ENCODE measurements at places on chromosomes 2 and 18.

GRCh38 chr18:3528231-3528630 lies 78.3 kb downstream of the TGIF1 start:
- DNase-seq: no peak

DNA sequence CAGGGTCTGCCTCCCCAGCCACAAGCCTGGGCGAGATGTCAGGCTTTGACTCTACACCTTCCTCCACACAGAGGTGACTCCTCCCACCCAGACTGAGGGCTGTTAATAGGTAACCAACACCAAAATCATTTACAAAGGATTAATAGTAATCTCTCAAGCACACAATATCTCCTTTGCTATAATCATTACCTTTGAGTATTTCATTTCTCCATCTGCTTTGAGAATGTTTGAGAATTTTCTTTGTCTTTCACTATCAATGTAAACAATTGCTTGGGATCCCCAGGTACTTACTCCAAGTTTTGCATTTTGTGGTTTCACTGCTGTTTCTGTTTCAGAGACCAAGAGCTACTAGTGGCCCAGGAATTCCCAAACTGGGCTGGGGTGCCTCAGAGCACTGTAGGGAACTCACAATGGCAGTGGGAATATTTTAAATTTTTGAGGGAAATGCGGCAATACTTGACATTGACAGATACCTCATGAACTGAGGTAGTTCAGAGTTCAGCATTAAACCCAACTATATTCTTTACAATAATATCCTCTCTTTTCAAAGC lies 166.4 kb upstream of the MGAT5 start:
- DNase-seq: peak; percentile 53

GRCh38 chr2:218093879-218094278 lies 24.8 kb downstream of the RUFY4 start:
- DNase-seq: peak; percentile 1

DNA sequence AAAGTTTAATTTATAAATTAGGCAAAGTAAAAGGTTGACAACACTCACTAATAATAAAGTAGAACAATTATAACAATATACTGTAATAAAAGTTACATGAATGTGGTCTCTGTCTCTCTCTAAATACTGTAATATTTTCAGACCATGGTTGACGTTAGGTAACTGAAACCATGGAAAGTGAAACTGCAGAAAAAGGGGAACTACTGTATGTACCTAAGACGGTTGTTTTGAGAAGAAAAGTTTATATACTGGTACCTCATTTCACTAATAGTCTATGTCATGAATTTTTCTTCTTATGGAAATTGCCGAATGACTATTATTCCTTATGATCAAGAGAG lies 166.7 kb upstream of the ZNF521 start:
- no peak for DNase-seq

DNA sequence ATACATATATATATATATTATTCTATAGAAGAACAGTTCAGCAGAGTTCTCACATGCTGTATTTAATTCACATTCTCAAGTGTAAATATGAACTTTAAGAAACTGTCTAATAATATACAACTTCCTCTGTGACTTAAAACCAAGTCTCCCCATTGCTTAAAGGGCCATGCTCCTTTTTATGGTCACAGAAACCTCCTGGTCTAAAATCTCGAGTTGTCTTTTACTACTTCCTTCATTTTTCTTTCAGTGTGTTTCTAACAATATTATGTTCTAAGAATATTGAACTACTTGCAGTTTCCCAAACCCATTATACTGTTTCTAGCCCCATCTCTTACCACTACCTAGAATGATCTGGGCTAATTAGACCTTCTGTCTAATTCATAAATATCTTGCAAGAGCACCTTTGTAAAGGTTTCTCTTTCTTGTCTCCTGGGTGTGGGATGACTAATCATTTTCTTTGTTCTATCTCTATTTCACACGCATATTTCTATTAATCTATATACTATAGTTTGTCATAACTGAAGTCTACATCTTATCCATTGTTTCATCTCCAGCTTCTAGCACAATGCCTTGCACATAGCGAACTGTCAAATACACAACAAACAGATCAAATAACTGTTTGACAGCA lies 48.8 kb downstream of the ERBB4 start:
- no peak for DNase-seq

DNA sequence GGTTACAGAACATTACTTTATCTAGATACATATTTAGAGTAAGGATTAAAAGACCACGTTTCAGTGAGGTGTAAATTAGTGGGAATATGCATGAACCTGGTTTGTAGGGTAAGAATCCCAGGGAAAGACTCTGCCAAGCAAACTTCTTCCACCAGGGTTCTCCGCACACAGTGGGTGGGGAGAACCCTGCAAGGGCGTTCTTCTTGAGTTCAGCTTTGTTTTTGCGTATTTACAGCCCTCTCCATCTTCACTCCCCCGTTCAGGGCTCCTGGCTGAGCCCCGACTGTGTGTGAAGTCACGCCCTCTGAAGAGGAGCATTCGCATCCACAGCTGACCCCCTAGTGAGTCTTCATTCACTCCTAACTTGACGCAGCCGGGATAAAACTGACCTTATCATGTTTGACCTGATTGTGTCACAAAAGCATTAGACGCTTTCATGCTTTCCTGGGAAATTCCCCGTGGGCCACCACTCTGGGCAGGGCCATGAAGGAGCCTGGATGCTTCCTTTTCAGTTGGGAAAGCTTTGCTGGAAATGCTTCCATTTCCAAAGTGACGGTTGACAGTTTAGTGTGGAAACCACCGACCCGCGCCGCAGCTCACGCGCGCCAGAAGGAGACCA lies 1.0 kb downstream of the ALKAL2 start:
- DNase-seq: no peak

GRCh38 chr2:8388781-8389180 lies 293.1 kb upstream of the ID2 start:
- no peak for DNase-seq

GRCh38 chr2:17637131-17637906 lies 96.8 kb downstream of the VSNL1 start:
- no peak for DNase-seq

GRCh38 chr2:212337486-212338343 lies 200.9 kb downstream of the ERBB4 start:
- DNase-seq: no peak

DNA sequence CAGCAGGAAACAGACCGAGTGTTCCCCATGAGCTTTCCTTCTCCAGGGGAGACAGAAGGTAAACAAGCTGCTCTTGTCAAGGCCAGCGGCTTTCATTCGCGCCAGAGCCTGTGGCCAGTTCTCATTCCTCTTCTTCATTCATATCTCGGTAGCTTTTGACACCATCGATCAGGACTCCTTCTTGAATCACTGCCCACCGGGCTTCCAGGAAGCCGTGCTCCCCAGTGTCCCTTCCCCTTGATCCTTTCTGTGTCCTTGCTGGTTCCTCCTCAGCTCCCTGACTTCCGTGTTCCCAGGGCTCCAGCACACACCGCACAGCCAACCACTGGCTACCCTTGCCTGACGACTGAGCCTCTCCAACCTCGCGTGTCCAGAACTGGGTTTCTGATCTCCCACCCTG lies 14.1 kb downstream of the SLC66A3 start:
- no peak for DNase-seq

Measured in urothelium cell line (cell line).